ENCODE measurements at places on chromosomes 5 and 9.

GRCh38 chr9:81513059-81513458, 176.3 kb downstream of the TLE1 start:
- no peaks in the 10 kb centered on the region for H3K4me1 ChIP-seq
- no peak overlapping the region for H3K27ac ChIP-seq
- no peaks in the 10 kb centered on the region for H3K36me3 ChIP-seq
- H3K27me3 ChIP-seq = no peaks in the 10 kb centered on the region
- H3K4me3 ChIP-seq = no peak overlapping the region
- DNase-seq = no peak

- no peak overlapping the region for H3K27ac ChIP-seq
- H3K4me1 ChIP-seq = no peaks in the 10 kb centered on the region
- no peak overlapping the region for H3K4me3 ChIP-seq
- peak; percentile 67 for DNase-seq
- no peaks in the 10 kb centered on the region for H3K36me3 ChIP-seq
Observed at GRCh38 chr9:134057751-134058701, 9.8 kb downstream of the BRD3 start.

DNA sequence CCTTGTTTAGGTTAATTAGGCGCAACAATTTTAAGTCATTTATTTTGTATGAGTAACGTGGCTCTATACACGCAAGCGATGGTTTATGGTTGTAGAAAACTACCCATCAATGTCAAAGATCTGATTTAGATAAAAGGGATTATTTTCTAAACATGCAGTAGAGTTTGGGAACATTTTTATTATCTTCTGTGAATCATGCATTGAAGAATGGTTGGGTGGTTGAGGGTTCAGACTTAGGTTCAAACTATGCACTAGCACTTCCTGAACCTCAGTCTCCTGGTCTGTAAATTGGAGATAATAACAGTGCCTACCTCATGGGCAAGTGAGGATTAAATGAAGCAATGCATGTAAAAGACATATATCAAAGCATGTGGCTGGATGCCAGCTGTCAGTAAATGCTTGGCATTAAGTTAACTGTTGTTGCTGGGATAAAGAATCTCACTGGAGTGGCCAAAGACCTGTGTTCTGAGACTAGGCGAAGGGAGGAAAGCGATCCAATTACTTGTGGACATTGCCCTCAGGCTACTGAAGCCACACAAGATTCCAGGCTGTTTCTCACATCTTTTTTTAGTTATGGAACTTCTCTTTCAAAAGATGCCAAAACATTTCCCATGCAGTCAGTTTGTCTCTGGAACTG, 1.1 kb upstream of the OTULINL start:
- H3K36me3 ChIP-seq = no peaks in the 10 kb centered on the region
- H3K4me3 ChIP-seq = no peak overlapping the region

- H3K4me3 ChIP-seq = no peak overlapping the region
- no peak overlapping the region for H3K27ac ChIP-seq
Observed at GRCh38 chr5:15092801-15093200, 221.2 kb upstream of the ANKH start.

GRCh38 chr5:65120371-65120967, 351.7 kb downstream of the CWC27 start:
- no peaks in the 10 kb centered on the region for H3K4me1 ChIP-seq
- no peaks in the 10 kb centered on the region for H3K27me3 ChIP-seq
- H3K27ac ChIP-seq = no peak overlapping the region

DNA sequence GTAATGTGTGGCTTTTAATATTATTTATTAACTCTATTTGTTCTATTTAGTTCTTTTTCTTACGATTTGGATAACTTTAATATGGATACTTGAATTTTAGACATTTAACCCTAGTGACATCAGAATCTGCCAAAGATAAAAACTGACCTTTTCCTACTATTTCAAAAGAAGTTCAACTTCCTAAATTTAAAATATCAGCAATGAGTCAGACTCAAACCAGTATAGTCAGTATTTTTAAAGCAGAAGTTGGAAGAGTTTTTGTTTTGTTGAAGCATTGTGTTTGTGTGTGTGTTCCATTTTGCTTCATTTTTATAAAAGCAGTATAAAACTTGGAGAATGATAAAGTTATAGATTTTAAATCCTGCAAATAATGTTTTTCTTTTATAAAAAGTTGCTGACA, 251.8 kb upstream of the RASA1 start:
- no peaks in the 10 kb centered on the region for H3K36me3 ChIP-seq
- H3K27ac ChIP-seq = no peak overlapping the region
- DNase-seq = no peak
- no peak overlapping the region for H3K4me3 ChIP-seq
- peaks cover 2% of the 10 kb centered on the region for H3K4me1 ChIP-seq

GRCh38 chr9:2026220-2026997, 11.3 kb downstream of the SMARCA2 start:
- H3K4me1 ChIP-seq = peaks cover 3% of the 10 kb centered on the region
- H3K27me3 ChIP-seq = no peaks in the 10 kb centered on the region
- DNase-seq = no peak
- no peak overlapping the region for H3K4me3 ChIP-seq
- H3K36me3 ChIP-seq = no peaks in the 10 kb centered on the region

DNA sequence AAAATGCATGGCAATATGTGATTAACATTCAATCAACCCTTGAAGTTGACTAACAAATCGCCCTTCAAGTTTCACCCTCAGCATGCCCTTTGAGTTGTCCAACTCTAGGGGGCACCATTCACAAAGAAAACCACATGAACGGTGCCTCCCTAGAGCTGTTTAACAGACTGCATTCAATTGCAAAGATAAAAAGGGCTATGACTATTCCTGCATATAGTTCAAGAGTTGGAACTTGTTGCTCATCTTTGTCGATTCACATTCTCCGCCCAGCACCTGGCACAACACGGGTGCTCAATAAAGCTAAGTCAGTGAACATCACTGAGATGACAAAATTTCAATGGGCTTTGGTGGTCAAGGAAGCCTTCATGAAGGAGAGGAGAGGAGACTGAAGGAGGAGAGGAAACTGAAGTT, 69.6 kb upstream of the SLC30A5 start:
- H3K27ac ChIP-seq = no peak overlapping the region
- DNase-seq = no peak
- no peaks in the 10 kb centered on the region for H3K27me3 ChIP-seq
- H3K36me3 ChIP-seq = no peaks in the 10 kb centered on the region

GRCh38 chr9:12739014-12739652, 35.7 kb upstream of the LURAP1L start:
- no peaks in the 10 kb centered on the region for H3K27me3 ChIP-seq
- no peak overlapping the region for H3K27ac ChIP-seq

DNA sequence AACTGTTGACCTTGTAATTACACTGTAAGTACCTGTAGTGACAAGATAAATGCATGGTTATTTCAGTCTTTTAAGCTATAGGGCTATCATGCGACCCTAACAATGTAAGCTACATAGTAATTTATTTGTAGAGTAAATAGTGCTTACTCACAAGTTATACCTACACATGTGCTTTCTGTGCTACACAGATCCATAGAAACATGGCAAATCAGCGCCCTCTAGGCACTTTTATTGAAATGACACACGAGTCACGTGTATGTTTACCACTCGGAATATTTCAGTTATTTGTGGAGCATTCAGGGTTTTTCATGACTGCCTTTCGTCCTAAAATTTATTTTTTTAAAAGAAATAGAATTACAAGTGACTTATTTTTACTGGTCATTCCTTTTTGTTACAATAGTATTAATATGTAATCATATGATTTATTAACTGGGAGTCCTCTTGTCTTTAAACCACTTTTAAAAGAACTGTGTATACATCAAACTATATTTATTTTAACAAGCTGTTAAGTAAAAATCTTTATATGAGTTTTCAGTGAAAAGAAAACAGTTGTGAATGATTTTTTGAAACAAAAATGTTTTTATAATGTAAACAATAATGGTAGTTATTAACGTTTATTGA, 1242.3 kb upstream of the WWC1 start:
- H3K4me3 ChIP-seq = no peak overlapping the region
- H3K36me3 ChIP-seq = no peaks in the 10 kb centered on the region
- no peak overlapping the region for H3K27ac ChIP-seq
- no peaks in the 10 kb centered on the region for H3K4me1 ChIP-seq
- no peak for DNase-seq

DNA sequence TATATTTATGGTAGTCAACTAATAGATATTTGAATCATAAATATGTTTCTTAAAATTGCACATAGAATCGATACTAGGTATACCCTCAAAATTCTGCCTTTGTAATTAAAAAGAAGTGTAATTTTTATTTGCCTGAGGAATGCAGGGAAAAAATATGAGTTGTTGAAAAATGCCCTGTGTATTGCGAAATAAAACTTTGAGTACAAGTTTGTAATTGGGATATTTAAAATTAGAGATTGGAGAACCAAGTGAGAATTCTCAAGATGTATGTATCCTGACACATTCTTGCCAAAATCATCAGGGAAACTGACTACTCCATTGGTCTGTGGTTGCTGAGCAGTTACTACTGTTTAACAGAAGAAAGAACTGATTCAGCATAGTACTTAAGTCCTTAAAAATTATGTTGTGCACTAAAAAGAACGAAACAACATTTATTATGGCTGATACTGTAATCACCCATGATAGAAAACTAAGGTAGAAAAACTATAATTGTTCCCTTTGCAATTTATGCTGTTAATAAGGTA, 36.0 kb downstream of the ST8SIA4 start:
- H3K4me1 ChIP-seq = no peaks in the 10 kb centered on the region
- no peak for DNase-seq
- H3K36me3 ChIP-seq = no peaks in the 10 kb centered on the region
- H3K27me3 ChIP-seq = no peaks in the 10 kb centered on the region
- no peak overlapping the region for H3K27ac ChIP-seq

GRCh38 chr5:125410537-125411070, 664.2 kb upstream of the ZNF608 start:
- no peaks in the 10 kb centered on the region for H3K27me3 ChIP-seq
- peaks cover 17% of the 10 kb centered on the region for H3K4me1 ChIP-seq
- no peak for DNase-seq
- H3K4me3 ChIP-seq = no peak overlapping the region
- no peaks in the 10 kb centered on the region for H3K36me3 ChIP-seq

GRCh38 chr5:157874861-157875260, 15.9 kb upstream of the CLINT1 start:
- no peak overlapping the region for H3K4me3 ChIP-seq
- no peaks in the 10 kb centered on the region for H3K36me3 ChIP-seq
- no peaks in the 10 kb centered on the region for H3K4me1 ChIP-seq
- no peaks in the 10 kb centered on the region for H3K27me3 ChIP-seq

GRCh38 chr9:94746541-94747370, 20.3 kb downstream of the AOPEP start:
- DNase-seq = no peak
- H3K36me3 ChIP-seq = no peaks in the 10 kb centered on the region
- H3K4me3 ChIP-seq = no peak overlapping the region
- no peaks in the 10 kb centered on the region for H3K27me3 ChIP-seq
- H3K27ac ChIP-seq = no peak overlapping the region
- H3K4me1 ChIP-seq = no peaks in the 10 kb centered on the region

DNA sequence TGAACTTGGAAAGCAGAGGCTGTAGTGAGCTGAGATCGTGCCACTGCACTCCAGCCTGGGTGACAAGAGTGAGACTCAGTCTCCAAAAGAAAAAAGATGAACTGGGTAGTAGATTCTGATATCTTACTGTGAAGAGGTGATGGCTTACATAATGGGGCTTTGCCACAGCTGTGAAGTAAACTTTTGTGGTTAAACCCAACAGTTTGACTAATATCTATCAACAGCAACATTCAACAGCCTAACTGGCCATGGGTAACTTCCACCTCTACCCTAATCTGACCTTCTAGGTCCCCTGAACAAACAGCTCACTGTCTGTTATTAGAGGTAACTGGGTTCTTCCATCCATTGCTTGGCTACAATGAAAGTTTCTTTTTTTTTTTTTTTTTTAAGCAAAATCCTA, 52.1 kb downstream of the TLE1 start:
- H3K27ac ChIP-seq = no peak overlapping the region
- H3K36me3 ChIP-seq = no peaks in the 10 kb centered on the region
- H3K27me3 ChIP-seq = no peaks in the 10 kb centered on the region
- no peaks in the 10 kb centered on the region for H3K4me1 ChIP-seq

DNA sequence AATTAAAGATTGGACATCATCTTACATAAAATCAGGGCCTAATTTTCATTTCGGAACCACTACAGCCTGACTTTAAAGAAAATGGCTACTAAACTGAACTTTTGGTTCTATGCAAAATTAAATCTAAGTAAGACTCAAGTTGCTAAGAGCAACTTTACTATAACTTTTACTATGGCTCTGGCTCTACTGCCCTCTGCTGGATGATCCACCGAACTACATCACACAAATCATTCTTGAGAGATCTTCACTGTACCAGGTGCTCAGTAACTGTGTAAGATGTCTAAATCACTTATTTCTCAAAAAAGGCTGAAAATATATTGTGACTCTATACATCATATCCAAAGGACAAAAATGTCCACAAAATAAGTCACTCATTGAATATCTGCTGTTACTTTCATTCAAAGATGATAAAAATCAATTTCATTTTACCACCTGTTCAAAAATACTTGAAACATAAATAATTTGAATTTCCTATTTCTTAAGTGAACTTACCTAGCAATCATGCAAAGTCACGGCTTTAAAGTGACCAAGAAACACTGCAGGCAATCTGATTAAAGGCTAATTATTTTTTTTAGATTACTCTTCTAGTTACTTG, 13.5 kb downstream of the MOCS2 start:
- no peak overlapping the region for H3K4me3 ChIP-seq
- no peak overlapping the region for H3K27ac ChIP-seq
- H3K27me3 ChIP-seq = no peaks in the 10 kb centered on the region
- H3K4me1 ChIP-seq = peaks cover 3% of the 10 kb centered on the region

GRCh38 chr9:108486831-108487230, 369.0 kb downstream of the ACTL7B start:
- no peaks in the 10 kb centered on the region for H3K36me3 ChIP-seq
- no peaks in the 10 kb centered on the region for H3K4me1 ChIP-seq
- no peaks in the 10 kb centered on the region for H3K27me3 ChIP-seq
- no peak overlapping the region for H3K4me3 ChIP-seq
- no peak for DNase-seq
- H3K27ac ChIP-seq = no peak overlapping the region

DNA sequence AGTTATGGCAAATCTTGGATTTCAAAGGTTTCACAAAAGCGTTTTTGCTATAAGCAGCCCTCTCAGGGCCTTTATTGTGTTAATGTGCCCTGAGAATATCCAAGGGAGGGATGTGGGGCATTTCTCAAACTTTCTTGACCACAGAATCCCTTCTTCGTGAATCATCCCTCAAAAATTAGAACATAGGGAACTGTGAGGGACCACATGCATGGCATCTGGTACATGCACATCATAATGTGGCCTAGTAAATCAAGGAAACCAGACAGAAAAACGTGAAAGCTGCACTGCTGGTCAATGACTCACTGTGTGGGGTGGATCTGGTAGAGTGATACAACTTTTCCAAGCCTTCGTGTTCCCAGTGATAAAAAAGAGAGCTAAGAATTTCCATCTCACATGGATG, 22.4 kb downstream of the DDX31 start:
- no peaks in the 10 kb centered on the region for H3K4me1 ChIP-seq
- H3K27ac ChIP-seq = no peak overlapping the region
- H3K36me3 ChIP-seq = peaks cover 28% of the 10 kb centered on the region

DNA sequence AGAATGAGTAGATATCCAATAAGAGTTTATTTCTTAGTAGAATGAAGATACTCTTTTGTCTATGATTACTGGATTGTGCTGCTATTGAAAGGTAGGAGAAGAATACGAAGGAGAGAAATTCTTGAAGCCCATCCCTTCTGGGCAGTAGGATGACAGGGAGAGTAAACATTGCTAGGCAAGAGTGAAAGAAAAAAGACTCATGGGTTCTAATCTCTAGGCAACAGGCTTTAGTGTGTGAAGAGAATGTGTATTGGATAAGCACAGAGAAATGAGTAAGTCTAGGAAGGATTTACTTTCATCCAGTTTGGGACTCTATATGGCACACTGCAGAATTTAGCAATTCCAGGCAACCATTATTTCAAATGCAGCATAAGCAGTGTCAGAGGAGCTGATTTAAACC, 216.0 kb downstream of the GABRG2 start:
- H3K36me3 ChIP-seq = no peaks in the 10 kb centered on the region
- H3K27me3 ChIP-seq = no peaks in the 10 kb centered on the region
- H3K4me1 ChIP-seq = no peaks in the 10 kb centered on the region
- H3K27ac ChIP-seq = no peak overlapping the region
- H3K4me3 ChIP-seq = no peak overlapping the region

Data from aorta (tissue), 5 donors.